Activated gamma-delta T cell treated with Interleukin-2 at 50 U/mL for 16 hours (primary cell): ENCODE measurements at places on chromosomes 5 and 9.

DNA sequence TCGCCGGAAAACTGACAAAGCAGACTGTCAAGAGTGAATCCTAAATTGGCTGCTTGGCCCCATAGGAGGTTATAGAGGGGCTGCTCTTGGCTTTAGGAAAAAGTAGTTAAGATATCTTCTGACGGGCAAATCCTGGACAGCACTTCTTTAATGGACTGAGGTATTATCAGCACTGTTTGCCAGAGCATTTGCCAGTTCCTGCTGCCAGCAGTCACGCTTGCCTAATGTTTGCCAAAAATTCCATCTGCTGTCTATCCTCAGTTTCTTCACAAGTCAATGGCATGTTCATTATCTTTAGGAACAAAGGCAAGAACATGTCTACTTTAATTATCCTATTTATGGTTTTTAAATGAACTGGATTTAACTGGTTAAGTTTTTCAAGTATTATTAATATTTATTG, 25.8 kb upstream of the SREK1 start:
- DNase-seq = no peak

GRCh38 chr9:132752877-132753592, 82.8 kb downstream of the GTF3C4 start:
- no peak for DNase-seq

DNA sequence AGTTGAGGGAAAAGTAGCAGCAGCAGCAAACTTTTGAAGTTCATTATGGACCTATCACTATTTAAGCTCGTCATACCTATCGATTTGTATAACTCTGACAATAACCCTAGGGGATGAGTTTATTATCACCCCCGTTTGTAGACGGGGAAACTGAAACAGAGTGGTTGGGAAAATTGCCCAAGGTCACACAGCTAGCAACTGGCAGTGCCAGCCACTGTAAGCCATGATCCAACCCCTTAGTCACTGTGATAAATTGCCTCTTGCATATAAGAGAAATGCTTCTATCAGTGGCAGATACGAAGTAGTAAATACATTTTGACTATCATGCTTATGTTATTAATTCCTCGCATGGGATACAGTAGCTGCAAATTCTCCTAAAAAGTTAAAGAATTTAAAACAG, 73.3 kb upstream of the ATP10B start:
- DNase-seq = no peak

GRCh38 chr9:93591301-93592007, 15.1 kb downstream of the PHF2 start:
- DNase-seq = no peak

GRCh38 chr9:130239741-130240241, 25.8 kb upstream of the HMCN2 start:
- no peak for DNase-seq
